HS-27A (cell line): ENCODE measurements at places on chromosomes 12 and 14.
A peak's percentile ranks its signal among the peaks of the same experiment; 100 is the strongest.

- DNase-seq = no peak
Observed at GRCh38 chr12:69515394-69515930, 45.3 kb downstream of the FRS2 start.

DNA sequence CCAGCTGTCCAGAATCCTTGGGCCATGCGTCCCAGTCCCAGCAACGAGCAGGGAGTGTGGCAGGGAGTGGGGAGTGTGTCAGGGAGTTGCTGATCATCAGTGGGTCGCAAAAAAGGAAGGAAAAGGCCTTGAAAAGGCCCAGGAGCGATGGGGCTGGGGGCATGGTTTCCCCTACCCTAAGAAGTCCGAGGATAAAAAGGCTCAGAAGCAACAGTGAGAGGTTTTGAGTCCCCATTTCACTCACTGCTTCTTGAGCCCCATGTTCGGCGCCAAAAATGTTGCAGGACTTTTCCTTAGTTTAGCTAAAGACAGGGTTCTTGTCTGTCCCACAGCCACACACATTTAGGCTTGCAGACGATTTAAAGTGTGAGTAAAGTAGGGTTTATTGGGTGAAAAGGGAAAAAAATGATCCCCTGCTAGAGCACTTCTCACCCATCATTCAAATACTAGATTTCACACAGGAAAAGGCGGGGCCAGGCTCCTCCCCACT lies 189.5 kb downstream of the KCNC2 start:
- DNase-seq = no peak

DNA sequence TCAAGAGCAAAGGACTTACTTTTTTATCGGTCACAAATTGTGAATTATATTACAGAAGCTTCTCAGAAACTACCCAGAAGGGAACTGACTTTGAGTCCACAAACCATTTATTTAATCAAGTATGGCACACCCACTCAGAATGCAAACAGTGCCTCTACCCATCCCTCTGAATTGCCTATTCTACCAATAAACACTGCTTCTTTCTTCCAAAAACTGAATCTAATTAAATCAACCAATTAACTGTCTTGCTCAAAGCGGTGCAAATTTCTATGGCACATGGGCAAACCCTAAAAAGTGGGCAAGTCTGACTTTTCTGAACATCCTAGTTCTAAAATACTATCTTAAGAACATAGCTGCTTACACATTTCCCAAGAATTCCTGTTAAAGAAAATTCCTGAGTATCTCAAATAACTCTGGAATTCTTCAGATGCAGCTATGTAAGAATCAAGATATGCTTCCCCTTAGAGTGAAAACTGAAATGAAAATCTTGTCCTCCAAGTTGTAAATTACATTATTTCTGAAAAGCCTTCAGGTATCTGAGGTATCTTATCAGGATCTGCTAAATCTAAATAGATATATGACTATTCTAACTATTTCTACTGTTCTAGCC lies 4.3 kb downstream of the SPTLC2 start:
- DNase-seq = no peak

GRCh38 chr12:91533366-91533765 lies 350.7 kb upstream of the DCN start:
- no peak for DNase-seq

- DNase-seq = no peak
Observed at GRCh38 chr14:23877111-23877510, 76.5 kb upstream of the DHRS4 start.

GRCh38 chr12:48512855-48513254 lies 12.6 kb upstream of the OR8S1 start:
- no peak for DNase-seq

DNA sequence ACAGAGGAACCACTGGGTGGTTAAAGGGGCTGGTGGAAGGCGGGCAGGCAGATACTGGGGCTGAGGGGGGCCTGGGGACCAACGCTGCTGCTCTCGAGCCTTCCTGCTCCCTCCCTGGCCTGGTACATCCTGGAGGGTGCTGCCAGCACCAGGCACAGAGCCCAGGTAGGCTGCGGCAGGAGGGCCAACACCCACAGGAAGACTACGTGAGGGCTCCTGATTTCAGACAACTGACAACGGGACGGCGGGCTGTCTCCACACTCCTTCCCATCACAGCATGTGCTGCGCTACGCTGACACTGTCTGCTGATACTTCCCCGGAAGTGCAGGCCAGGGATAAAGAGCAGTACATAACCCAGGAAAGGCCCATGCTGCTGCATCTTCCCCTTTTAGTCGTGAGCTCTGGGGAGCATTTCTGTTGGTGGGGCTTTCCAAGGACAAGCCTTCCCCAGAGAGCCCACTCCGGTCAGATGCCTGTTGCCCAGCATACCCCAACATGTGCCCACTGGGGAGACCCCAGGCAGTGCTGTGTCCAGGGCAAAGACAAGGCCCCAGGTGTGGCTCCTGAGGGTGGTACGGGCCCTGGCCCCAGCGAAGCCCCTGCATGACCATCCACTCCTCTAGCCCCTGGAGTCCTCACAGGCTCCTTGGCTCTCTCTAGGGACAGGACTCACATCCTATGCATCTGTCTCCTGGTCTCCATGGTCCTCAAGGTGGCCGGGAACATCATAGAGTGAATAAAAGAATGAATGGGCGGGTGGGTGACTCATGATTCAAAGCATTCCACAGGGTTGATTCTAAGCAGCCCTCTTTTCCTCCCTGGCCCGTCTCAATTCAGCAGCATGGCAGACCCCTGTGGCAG lies 38.0 kb downstream of the CHGA start:
- peak; percentile 51 for DNase-seq

DNA sequence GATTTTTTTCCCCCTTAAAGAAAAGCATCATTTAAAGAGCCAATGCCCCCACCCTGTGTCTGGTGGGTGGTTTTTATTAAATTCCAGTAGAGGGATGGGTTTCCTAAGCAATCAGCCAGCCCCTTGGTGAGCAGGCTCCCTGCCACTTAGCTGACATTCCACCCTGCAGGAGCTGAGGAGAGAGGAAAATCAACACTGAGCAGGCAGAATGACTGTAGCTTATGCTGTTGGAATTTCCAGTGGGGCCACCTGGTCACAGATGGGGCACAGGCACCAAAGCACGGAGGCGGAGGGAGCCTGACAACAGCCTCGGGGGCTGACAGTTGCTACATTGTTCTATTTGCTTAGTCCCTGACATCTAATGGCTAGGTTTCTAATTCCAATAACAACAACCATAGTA lies 127.7 kb downstream of the TMEM30B start:
- no peak for DNase-seq

DNA sequence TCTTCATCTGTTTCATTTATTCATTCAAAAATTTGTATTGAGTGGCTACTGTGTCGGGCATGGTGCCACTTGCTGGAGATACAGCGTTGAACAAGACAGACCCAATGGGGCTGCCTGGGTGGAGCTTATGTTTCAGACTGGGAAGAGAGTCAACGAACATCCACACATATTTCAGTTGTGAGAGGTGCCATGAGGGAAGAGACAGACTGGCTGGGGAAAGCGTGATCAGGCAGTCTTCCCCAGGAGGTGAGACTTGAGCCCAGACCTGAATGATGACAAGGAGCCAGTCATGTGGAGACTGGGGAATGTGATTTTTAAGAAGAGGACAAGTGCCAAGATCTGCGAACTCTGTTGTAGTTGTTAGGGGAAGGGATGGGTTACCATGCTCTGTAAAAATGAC lies 12.2 kb downstream of the BICD1 start:
- DNase-seq = no peak

- DNase-seq = no peak
Observed at GRCh38 chr14:21894003-21894897, 220.6 kb upstream of the OR4E1 start.

- no peak for DNase-seq
Observed at GRCh38 chr14:23002592-23002991, 7.4 kb downstream of the C14orf93 start.
